ENCODE measurements at places on chromosomes 7 and 10. TPM values are rescaled to one million over a fixed set of nuclear protein-coding genes. Genes with fewer than 3 reads are reported as not detected.
A peak's percentile ranks its signal among the peaks of the same experiment; 100 is the strongest.

GRCh38 chr7:105268056-105268455 lies 120.7 kb downstream of the SRPK2 start:
- peak; percentile 61 for DNase-seq

- no peak for DNase-seq
Measured at GRCh38 chr10:99874341-99875085, 92.1 kb downstream of the ABCC2 start.

- DNase-seq, result no peak
Measured at GRCh38 chr10:111506266-111507034, 429.6 kb downstream of the ADRA2A start.

GRCh38 chr7:92915348-92915747 lies 79.0 kb upstream of the CDK6 start:
- DNase-seq, result no peak

DNA sequence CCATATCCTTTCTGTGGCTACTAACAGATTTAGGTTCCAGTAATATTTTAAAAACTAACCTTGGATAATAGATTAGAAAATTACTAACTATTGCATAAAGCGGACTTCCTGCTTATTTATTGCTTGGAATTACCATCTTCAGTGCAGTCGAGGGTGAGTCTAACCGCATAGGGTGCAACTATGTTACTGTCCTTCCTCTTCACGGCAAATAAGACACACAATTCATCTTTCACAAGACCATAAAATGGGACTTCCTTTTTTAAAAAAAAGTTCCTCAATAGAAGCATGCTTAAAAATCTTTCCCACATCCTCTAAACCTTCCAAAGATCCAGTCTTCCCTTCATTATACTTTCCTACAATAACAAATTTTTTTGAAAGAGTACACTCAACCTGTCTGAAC lies 2.1 kb downstream of the SLC25A40 start:
- no peak for DNase-seq

- no peak for DNase-seq
Measured at GRCh38 chr10:94199565-94199964, 163.2 kb downstream of the NOC3L start.

GRCh38 chr10:46310143-46310514 lies 23.3 kb downstream of the ANTXRL start:
- no peak for DNase-seq

- DNase-seq, result no peak
Measured at GRCh38 chr10:71512312-71512711, 115.6 kb downstream of the CDH23 start.

- peak; percentile 87 for DNase-seq
Measured at GRCh38 chr10:90674928-90675327, 182.9 kb downstream of the HTR7 start.

DNA sequence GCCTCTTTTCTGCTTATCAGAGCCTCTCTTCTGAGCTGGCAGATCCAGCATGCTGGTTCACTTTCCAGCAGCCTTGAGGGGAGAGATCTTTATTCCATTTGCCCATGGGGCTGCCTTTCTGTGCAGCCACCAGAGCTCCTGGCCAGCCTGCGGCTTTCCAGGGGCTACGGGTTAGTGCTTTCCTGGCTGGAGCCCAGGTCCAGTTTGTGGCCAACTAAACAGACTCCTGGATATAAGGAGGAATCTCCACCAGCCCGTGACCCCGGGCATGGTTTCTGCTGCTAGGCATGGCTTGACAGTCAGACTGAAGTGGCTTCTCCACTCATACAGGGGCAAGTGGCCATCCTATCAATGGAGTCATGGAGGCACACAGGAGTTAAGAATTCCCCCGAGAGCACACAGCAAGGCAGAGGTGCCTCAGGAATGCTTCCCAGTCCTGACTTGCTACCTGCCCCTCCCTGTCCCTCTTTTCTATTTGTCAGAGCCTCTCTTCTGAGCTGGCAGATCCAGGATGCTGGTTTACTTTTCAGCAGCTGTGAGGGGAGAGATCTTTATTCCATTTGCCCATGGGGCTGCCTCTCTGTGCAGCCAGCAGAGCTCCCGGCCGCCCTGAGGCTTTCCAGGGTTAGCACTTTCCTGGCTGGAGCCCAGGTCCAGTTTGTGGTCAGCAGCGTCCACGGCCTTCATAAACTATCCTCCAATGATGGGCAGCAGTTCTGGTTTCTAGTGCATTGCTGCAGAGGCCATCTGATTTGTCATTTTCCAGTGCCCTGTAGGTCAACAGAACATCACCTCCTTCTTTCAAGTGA lies 35.9 kb downstream of the TSPAN15 start:
- no peak for DNase-seq

- no peak for DNase-seq
Measured at GRCh38 chr7:129202058-129202777, 13.8 kb downstream of the SMO start.

- DNase-seq, result peak; percentile 30
Measured at GRCh38 chr7:69714886-69715576, 116.8 kb downstream of the AUTS2 start.

DNA sequence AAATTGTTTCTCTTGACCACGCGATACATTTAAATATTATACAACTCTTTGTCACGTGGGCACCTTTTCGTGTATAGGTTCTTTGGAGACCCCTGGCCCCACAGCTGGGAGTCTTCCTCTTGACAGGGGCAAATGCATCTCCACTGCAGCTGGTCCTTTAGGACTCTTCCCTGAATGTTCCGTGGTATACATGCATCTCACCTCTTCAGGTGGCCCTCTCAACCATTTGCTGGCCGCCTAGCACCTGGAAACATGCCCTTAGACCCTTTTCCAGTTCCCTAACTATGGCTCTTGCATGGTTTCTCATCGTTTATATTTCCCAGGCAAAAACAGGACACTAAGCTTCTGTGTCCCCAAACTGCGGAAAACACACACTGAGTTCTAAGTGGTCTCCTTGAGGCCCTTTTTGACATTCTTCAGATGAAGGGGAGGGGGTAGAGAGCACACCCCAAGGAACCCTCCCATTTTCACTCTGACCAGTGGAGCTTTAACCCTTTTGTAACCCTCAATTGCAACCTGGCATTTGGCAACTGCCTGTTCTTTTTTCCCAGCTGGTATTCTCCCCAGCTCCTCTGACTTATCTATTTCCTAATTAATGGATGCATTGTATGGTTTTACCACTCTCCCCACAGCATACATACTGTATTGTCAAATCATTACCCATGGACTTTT lies 20.6 kb downstream of the HNRNPA2B1 start:
- no peak for DNase-seq

DNA sequence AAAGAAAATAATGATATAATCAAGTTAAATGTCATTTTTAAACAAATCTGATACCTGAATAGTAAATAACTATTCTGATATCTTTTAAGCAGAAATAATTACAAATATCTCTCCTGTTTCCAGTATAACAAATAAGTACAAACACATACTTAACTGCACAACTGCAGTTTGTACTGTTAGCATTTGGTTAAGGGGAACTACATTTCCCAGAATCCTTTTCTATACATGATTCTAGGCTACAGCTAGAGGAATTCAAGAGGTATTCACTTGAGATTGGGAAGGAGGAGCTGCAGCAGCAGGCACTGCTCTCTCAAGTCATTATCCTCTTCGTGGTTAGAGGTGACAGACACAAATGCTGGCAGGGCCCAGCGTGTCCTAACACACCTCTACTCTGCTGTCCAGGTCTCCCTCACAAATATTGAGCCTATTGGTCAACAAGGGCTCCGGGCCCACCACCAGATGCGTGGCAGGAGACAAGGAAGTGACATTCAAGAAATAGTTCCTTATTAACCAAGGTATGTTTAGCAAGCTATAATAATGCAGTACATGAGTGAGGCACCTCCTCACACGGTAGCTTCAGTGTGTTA lies 255.1 kb upstream of the MKLN1 start:
- peak; percentile 56 for DNase-seq

GRCh38 chr10:118523775-118524174 lies 71.7 kb downstream of the PRLHR start:
- no peak for DNase-seq

DNA sequence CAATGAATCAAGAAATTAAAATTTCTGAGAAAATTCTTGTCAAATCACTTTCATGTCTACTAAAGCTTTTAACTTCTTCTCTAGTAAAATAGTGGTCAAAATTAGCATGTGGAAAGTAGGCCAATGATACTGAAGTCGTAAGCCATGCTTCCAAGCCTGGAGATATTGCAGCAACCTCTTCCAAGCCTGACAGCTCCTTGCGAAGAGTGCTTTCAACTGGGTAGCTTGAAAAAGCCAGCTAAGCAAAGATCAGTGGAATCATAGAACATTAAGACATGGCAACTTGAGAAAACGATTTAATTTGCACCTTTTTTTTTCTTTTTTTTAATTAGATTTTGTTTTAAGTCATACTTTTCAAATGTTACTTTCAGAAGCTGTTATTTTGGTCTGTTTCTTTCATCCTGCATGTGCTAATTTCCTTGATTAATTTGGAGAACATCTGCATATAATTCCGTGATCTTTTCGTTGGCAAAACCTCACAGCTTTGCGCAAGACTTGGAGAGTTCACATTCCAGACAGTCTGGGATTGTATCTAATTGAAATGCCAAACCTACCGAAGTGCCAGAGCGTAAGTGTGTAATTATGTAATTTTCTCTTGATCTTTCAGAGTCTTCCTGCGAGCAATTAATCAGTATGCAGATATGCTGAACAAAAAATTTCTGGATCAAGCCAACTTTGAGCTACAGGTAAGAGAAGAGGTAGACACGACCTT lies 142.2 kb upstream of the INSYN2A start:
- DNase-seq, result peak; percentile 54

DNA sequence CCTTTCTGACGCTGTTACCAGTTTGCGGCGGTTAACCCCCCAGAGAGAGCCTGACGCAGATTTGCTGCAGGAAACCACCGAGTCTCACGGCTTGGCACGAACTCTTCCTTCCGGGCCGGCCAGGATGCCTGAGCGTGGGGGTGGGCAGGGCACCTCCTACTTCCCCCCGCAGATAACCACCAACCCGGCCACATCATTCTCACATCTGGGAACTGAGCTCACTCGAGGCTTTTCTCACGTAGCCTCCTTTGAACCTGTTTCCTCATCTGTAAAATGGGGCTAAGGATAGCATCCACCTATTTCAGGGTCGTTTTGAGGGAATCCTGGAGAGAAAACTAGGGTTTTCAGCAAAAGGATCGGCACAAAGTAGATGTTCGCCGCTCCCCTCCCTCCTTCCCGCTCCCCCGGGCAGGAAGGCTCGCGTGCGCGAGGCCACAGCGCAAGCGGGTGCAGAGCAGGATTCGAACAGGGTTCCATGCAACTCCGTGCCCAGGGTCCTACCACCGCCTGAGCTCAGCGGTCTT lies 23.6 kb downstream of the DDIT4 start:
- peak; percentile 99 for DNase-seq

GRCh38 chr10:5776136-5776880 lies 36.9 kb downstream of the GDI2 start:
- DNase-seq, result peak; percentile 30

DNA sequence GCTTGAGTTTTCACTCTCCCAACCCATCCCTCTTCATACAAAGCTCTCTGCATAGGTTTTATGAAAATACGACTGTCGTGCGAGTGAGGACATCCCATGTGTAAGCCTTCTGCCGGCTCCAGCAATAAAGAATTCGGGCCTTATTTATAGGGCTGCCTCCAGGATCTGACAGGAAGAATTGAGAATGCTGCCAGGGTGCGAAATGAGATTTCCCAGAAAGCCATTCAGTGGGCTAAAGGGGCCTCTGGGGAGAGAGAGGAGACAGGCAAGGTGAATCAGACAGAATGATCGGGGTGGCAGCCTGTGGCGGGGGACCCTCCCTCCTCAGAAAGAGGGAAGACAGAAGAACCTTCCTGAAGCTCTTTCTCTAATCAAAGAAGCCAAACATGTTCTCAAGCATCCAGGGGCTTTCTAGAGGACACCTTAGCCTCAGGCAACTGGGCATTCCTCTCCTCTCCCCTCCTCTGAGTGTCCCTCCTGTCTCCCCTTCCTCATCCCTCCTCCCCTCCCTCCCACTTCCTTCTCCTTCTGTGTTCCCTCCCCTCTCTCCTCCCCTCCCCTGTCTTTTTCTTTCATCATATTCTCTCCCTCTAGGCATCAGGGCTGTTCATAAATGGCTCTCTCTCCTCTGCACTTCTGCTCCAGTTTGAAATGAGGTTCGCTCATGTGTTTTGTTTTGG lies 410.9 kb downstream of the TYW1 start:
- no peak for DNase-seq

GRCh38 chr7:33882950-33883670 lies 22.2 kb upstream of the BMPER start:
- DNase-seq, result no peak

GRCh38 chr7:158029509-158029908 lies 558.1 kb downstream of the PTPRN2 start:
- DNase-seq, result no peak

DNA sequence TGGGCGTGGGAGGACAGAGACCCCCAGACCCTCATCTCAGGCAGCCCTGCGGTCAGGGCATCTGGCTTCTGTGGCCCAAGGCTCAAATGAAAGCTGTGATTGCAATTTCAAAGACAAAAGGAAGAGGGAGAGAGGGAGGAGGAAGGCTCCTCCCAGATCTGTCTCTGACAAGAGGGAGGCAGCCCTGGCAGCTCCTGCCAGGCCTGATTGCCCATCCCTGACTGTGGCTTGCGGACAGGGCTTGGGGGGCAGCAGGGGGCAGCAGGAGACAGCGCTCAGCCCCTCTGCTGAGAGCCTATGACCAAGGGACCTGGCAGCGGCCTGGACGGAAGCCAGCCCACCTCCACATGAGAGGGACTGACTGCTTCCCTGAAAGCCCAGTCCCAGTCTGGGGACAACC lies 91.8 kb downstream of the PTPRN2 start:
- DNase-seq, result peak; percentile 60

GRCh38 chr7:69398986-69399385 lies 199.3 kb upstream of the AUTS2 start:
- no peak for DNase-seq

GRCh38 chr7:130020434-130020833 lies 30.7 kb downstream of the ZC3HC1 start:
- no peak for DNase-seq

DNA sequence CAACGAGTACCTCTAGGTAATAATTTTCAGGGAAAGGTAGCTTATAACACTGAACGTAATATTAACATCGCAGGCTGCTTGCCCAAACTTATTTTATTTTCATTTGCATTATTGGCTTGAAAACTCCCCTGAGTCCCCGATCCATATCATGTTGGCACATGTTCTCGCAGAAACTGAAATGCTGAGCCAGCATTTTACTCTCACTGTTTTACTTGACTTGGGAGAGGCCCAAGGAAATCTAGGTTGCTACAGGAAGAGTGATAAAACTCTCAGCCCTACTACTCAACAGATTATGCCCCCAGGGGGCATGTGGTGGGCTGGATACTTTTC lies 183.5 kb upstream of the HABP2 start:
- DNase-seq, result peak; percentile 11

GRCh38 chr10:668786-669485 lies 20.5 kb downstream of the DIP2C start:
- no peak for DNase-seq

- DNase-seq, result no peak
Measured at GRCh38 chr10:17229717-17229966, 1.6 kb downstream of the VIM start.

Gene CYP2C19
- not detected for total RNA-seq

Gene GJD4
- total RNA-seq, result 0.24 TPM

Gene HOXA2
- 0.27 TPM for total RNA-seq

Gene ESYT2
- total RNA-seq, result 40.3 TPM

Gene ZNF365
- 0.07 TPM for total RNA-seq

Gene ADAM8
- total RNA-seq, result 6.9 TPM

Gene KDM7A
- total RNA-seq, result 7.5 TPM

Gene SPDYE9
- not detected for total RNA-seq

Gene HSPA12A
- 6.4 TPM for total RNA-seq

Measured in cardiac muscle cell (in vitro differentiated cells and primary cell).